T-cell (primary cell): ENCODE measurements at places on chromosomes 6 and 20.

DNA sequence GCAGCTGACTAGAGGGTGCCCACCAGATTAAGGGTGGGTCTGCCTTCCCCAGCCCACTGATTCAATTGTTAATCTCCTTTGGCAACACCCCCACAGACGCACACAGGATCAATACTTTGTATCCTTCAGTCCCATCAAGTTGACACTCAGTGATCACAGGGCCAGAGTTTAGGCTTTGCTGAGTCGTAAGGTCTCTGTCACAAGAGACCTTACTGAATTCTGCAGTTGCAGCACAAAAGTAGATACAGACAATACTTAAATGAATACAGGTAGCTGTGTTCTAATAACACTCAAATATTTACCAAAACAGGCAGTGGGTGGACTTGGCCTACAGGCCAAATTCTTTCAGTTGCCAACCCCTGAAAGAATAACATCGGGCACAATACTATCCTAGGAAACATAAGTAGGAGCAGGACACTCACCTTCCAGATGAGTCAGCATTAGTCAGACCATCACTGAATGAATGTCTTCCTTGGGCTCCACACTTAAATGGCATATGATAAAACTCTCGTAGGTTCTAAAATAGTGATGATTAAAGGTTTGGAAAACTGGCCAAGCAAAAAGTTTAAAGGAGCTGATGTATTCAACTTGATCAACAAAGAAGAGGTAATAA lies 190.0 kb downstream of the UBE3D start:
- no peak for DNase-seq

GRCh38 chr6:78831492-78831891 lies 35.9 kb upstream of the IRAK1BP1 start:
- no peak for DNase-seq

GRCh38 chr6:161498359-161498758 lies 224.5 kb upstream of the AGPAT4 start:
- DNase-seq: no peak

DNA sequence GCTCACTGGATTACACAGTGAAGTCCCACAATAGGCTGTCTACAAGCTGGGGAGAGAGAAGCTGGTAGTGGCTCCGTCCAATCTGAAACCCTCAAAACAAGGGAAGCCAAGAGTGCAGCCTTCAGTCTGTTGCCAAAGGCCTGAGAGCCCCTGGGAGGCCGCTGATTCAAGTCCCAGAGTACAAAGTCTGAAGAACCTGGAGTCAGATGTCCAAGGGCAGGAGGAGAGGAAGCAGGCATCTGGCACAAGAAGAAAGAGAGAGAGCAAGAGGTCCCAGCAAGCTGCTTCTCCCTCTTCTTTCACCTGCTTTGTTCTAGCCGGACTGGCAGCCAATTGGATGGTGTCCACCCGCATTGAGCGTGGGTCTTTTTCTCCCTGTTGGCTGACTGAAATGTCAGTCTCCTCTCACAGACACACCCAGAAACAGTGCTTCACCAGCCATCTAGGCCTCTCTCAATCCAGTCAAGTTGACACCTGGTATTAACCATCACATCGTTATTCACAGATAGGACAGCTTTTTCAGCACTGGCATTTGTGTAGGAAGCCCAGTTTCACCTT lies 51.2 kb downstream of the CRYBG1 start:
- DNase-seq: no peak

GRCh38 chr6:77633471-77633870 lies 19.4 kb upstream of the MEI4 start:
- no peak for DNase-seq

- no peak for DNase-seq
These were observed 116.6 kb downstream of the PLCB4 start for GRCh38 chr20:9185511-9185910.

DNA sequence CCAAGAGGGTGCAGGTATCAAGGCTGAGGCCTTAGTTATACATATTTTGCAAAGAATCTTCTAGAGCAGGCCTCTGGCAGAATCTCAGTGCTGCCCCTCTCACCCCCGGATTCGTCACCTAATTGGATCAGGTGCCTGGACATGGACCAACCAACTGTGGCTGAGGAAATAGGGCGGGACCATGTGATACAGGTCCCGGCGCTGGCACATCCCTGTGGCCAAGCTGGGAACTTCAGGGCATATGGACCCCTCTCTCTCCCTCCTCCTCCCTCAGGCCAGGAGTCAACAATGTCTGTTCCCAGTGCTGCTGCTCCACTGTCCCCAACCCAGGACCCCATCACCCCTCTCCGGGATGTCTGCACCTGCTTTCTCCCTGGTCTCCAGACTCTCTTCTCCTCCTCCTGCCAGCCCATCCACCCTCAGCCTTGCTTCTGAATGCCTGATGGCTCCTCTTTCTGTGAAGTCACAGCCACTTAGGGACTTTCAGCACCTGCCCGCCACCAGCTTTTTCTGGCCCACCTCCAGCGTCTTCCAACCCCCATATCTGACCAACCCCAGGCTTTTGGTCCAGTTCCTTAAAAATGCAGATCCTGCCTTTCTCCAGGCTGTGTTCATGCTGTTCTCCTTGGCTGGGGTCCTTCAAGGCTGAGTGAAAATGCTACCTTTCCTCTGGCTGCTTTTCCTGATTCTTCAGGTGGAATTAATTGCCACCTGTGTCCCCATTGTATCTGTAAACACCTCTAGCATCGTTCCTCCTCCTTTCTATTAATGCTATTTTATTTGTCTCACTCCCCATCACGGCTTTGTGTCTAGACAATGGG lies 19.0 kb upstream of the MLN start:
- no peak for DNase-seq

DNA sequence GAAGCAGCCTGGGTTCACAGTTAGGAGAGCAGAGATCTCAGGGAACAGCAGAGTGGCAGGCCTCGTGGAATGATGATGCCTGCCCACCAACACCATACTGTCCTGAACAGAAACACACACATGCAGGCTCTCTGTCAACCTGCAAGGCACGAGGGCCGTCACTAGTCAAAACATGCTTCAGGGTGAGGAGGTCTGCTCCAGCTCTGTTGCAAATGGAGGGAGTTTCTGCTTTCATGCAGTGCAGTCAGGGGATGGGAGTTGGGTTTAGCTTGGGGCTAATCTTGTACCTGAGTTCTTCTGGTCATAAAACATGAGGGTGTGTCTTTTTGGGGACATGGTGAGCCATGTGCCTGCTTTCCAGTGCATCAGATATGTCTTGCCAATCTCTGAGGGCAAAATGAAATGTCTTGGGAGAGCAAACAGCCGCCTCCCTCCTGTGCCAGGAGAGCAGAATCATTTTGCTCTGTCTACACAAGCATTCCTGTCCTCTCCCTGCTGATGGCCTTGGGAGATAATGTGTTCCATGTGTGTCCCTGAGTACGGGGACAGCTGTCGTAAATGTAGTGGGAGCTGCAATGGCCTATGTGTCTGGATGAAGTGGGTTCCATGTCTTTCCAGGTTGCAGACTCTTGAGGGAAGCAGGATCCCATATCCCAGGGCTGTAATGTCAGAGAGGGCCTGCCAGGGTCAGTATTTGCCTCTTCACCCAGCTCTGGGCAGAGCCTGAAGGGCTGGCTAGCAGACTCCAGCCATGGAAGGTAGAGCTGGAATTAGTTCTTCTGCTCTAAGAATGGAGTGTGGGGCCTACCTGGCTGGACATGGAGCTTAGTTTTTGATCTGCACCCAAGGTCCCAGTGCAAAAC lies 40.6 kb downstream of the MAFB start:
- DNase-seq: no peak

DNA sequence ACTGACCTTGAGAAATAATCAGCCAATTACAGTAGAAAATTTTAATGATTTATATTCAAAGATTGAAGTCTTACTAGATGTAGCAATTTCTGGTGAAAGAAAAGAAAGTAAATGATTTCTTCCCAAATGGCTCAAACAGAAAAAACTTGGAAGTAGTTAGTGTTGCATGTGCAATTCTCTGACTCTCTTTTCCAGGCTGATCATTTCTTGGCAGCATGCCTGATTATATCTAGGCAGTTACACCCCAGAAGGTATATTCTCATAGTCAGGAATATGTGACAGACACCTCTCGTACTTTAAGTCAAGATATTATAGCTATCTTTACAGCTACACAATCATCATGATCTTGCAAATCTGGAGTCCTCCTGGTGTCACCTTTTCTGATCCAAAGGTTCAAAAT lies 122.9 kb downstream of the PDE7B start:
- no peak for DNase-seq

GRCh38 chr20:50304501-50304856 lies 113.8 kb downstream of the CEBPB start:
- no peak for DNase-seq

- no peak for DNase-seq
These were observed 116.2 kb upstream of the GPR6 start for GRCh38 chr6:109861946-109862345.

GRCh38 chr20:48190757-48191156 lies 405.5 kb upstream of the SULF2 start:
- no peak for DNase-seq

- DNase-seq: no peak
These were observed 66.6 kb downstream of the PHACTR3 start for GRCh38 chr20:59670786-59671492.

GRCh38 chr20:10288421-10288820 lies 69.8 kb downstream of the SNAP25 start:
- no peak for DNase-seq

GRCh38 chr6:35385457-35386202 lies 43.3 kb downstream of the PPARD start:
- no peak for DNase-seq

DNA sequence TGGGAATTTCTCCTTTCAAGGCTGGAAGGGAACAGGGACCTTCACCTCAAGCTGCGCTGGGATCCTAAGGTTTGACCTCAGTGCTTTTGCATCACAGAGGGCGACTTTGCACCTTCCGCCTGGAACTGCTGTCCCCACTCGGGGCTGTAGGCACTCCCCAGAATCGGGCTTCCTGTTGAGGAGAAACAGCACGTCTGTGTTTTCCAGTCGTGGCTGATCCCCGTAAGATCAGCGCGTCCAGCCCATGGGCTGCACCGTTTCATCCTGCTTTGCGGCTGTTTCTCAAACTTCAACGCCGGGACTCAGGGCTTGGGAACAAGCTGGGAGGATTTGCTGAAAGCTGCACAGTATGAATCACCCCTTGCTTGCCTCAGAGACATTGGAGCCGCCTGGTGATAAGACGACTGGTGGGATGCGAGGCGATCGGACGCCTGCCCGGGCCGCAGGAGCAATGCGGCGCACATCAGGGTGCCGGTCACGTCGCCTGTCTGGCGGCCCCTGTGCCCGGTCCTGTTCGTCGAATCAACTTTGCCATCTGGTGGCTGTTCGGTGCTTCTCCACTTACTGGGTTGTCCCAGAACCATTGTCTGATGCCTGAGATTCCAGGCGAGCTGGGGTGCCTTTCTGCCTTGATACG lies 53.6 kb upstream of the FRMD1 start:
- no peak for DNase-seq

DNA sequence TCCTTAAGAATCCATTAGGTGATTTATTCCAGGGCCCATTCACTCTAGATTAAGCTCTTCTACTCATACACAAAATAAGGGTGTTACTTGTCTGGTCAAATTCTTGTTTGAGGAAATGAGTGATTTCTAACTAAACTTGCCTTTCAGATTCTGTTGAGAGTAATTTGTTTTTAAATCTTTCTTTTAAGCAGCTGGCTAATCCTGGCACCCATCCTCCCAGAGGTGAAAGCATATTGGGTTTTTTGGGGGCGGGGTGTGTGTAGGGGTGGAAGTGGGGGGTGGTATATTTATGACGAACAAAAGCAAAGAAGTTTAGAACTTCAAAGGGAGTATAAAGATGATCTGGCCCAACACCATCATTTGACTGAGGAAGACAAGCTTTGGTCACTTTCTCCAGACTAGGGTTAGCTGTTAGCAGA lies 94.7 kb downstream of the RTN4IP1 start:
- DNase-seq: no peak

DNA sequence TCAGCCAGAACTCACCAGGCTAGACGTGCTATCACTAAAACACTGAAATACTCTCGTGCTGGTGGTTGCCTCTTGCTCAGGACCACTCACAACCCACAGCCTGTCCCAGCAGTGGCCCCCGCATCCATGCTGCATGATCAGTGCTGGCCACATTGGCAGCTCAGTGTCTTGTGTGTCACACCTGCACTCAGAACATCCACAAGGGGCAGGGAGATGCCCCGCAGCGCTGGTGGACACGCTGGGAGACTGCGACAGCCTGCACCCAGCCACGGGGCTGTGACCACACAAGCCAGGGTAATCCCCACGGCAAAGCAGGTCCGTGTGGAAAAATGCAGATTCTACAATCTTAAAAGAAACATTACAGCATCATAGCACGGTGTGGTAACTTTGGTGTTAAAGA lies 23.9 kb upstream of the APMAP start:
- no peak for DNase-seq

- no peak for DNase-seq
These were observed 65.8 kb downstream of the SYTL3 start for GRCh38 chr6:158715330-158716311.

DNA sequence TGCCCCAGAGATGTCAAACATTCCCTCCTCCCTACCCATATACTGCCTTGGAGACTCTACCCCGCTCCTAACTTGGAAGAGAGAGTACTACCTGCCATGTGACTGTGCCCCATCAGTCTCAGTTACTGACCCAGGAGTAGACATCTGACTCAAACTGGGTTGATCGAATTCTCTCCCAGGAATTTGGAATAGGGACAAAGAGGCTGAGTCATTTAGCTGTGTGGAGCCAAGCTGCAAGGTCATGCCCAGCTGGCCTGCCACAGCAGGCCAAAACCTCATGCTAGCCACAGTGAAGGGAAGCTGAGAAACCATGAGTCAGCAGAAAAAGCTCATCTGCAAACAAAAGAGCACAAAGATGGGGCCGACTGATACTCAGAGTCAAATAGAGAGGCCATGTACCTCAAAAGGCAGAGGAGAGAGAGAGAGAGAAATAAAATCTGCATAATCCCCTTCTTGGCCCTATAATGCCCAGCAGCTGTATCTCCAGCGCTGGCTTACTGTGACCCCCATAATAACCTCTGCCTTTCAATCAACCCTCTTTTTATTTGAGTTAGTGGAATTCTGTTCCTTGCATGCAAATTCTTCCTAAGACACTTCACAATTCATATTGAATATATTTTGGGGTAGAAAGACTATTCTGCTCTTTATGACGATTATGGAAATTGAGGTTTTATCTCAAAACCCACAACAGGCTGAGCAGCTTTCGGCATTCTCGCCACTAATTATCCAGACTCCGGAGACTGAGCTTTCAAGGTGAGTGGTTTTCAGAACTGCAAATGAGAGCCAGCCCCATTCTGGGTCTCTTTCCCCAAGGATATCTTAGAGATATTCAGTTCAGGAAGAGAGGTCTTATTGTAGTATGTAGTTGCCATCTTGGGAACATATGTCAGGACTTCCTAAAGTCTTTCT lies 21.4 kb upstream of the AKIRIN2 start:
- no peak for DNase-seq

GRCh38 chr6:26318459-26319404 lies 46.3 kb upstream of the BTN3A2 start:
- DNase-seq: no peak

GRCh38 chr6:11434565-11435326 lies 102.8 kb upstream of the TMEM170B start:
- no peak for DNase-seq

GRCh38 chr20:37741570-37741969 lies 47.7 kb downstream of the CTNNBL1 start:
- no peak for DNase-seq

GRCh38 chr6:13375360-13375878 lies 47.1 kb upstream of the TBC1D7 start:
- DNase-seq: no peak
